ENCODE measurements at places on chromosomes 5 and 9. TPM values are rescaled to one million over a fixed set of nuclear protein-coding genes. Genes with fewer than 3 reads are reported as not detected.

PCDHGA9 gene
- 1.7 TPM for total RNA-seq

FYB1 gene
- not detected for total RNA-seq

TAF11L5 gene
- total RNA-seq, result not detected

OR1Q1 gene
- total RNA-seq, result not detected

SGCD gene
- total RNA-seq, result 104 TPM

SPOCK1 gene
- total RNA-seq, result 9.7 TPM

IL4 gene
- total RNA-seq, result not detected

SEC24A gene
- 29.0 TPM for total RNA-seq

FGD3 gene
- 0.86 TPM for total RNA-seq

IL31RA gene
- total RNA-seq, result 0.16 TPM

SLC36A3 gene
- not detected for total RNA-seq

FOXI1 gene
- total RNA-seq, result not detected

CFAP90 gene
- not detected for total RNA-seq

RLN1 gene
- total RNA-seq, result 0.57 TPM

CRAT gene
- 87.3 TPM for total RNA-seq

PRR16 gene
- 9.2 TPM for total RNA-seq

AQP7 gene
- total RNA-seq, result 0.10 TPM

SCGB3A1 gene
- total RNA-seq, result not detected

SOX30 gene
- 0.47 TPM for total RNA-seq

MYOZ3 gene
- 0.40 TPM for total RNA-seq

MSX2 gene
- total RNA-seq, result 9.8 TPM

PPIC gene
- total RNA-seq, result 57.6 TPM

SSNA1 gene
- 143 TPM for total RNA-seq

CAPSL gene
- not detected for total RNA-seq

LEAP2 gene
- total RNA-seq, result 1.0 TPM

SURF2 gene
- 12.9 TPM for total RNA-seq

PCDHA3 gene
- 0.16 TPM for total RNA-seq

PCDHB3 gene
- total RNA-seq, result 4.7 TPM

C5orf52 gene
- total RNA-seq, result not detected

Data from myocyte (in vitro differentiated cells).